ENCODE measurements at places on chromosomes 6 and 20. TPM values are rescaled to one million over a fixed set of nuclear protein-coding genes. Genes with fewer than 3 reads are reported as not detected.

FAM83C gene
- 0.07 TPM for total RNA-seq

MDFI gene
- not detected for total RNA-seq

MYBL2 gene
- 76.9 TPM for total RNA-seq

DNA sequence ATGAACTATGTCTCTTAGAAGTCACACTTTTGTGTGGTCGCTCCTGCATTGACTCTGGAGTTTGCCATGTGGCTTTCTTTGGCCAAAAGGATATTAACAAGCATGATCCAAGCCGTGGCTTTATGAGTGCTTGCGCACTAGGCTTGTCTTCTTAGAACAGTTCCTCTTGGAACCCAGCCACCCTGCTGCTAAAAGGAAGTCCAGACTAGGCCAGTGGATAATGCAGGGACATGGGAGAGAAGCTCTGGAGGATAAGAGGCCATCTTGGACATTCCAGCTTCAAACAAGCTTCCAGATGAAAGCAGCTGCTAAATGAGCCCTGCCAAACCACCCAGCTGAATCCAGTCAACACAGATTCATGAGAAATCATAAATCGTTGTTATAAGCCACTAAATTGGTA is 346.4 kb downstream of the CDC5L start:
- H3K27ac ChIP-seq, result no peak overlapping the region
- H3K36me3 ChIP-seq, result no peaks in the 10 kb centered on the region
- H3K27me3 ChIP-seq, result peaks cover 10% of the 10 kb centered on the region

DNA sequence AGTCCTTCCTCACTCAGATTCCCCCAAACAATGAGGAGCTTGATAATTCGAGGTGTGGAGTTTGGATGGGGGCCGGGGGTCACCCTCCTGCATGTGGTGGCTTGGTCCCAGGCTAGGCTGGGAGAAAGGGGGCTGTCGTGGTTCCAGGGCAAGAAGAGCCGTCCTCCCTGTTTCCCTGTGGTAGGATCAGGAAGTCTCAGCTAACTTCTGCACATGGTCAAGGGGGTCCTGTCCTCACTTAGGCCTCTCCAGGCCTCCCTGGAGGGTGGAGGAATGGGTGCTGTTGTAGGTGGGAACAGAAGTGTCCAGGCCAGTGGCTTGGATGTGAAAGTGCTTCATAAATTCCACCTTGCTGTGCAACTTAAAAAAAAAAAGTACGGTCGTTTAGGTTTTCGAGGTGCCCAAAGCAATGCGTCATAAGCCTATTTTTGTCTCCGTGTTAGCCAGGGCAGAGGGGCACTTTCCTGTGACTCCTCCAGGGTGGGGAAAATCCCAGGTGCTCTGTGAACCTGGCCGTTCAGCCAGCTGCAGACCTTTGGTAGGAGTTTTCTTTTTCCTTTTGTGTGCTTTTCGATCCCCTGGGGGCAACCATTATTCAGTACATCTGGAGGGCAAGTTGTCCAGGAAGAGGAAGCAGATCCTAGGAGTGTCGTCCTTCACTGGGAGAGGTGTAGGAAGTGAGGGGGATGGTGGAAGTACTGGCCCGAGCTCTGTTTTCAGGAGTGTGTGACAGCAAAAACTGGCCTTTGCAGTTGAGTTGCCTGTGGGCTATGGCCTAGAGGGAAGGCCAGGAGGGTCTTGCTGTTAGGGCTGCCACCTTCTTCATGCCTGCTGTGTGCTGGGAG is 9.6 kb downstream of the IGF2R start:
- H3K27ac ChIP-seq, result peak overlapping the region; percentile 59
- no peak for DNase-seq

DNA sequence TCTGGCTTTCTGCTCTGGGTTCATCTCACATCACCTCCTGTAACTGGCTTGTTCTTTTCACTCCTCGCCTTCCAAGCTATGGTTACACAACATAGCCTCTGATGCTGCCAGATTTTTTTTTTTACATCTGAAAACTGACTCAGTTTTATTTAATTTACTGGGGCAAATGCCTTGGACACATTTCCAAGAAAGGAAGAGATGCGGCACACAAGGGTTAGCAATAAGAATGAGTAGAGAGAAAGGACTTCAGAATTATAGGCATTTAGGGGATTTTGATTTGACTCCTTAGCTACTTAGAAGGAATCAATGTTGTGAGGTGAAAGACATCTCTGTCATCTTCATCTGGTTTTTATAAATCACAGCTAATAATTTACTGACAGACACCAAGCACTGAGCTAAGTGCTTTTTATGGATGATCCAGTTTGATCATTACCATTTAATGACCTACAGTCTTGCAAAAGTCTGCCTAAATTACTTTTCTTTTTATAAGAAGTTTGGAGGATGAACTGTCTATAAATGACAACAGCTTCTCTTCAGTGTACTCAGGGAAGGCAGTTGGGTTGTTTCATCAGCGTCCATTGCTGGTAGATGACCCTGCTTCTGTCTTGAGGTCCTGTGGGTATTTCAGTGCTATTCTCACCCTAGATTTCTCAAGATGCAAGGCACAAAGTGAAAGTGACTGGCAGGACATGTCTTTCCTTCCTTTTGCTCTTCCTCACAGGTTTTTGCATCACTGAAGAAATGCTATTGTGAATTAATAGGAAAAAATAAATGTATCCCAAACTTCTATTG is 31.1 kb downstream of the LAMA4 start:
- H3K36me3 ChIP-seq, result no peaks in the 10 kb centered on the region
- H3K27ac ChIP-seq, result no peak overlapping the region
- no peaks in the 10 kb centered on the region for H3K27me3 ChIP-seq
- H3K4me1 ChIP-seq, result no peaks in the 10 kb centered on the region
- H3K4me3 ChIP-seq, result no peak overlapping the region

- H3K4me3 ChIP-seq, result peak overlapping the region; percentile 93
- peaks cover 57% of the 10 kb centered on the region for H3K4me1 ChIP-seq
- peak; percentile 42 for DNase-seq
- H3K27me3 ChIP-seq, result peaks cover 5% of the 10 kb centered on the region
Measured at GRCh38 chr20:25195962-25196785, 662 bp downstream of the ENTPD6 start.
